ENCODE measurements at places on chromosomes 11 and 22.

GRCh38 chr11:33195462-33196173 is 34.3 kb upstream of the CSTF3 start:
- no peak for DNase-seq

GRCh38 chr11:104106136-104106754 is 57.7 kb downstream of the PDGFD start:
- DNase-seq = peak; percentile 21

- DNase-seq = peak; percentile 81
Measured at GRCh38 chr22:38700270-38700788, 414 bp downstream of the JOSD1 start.

GRCh38 chr11:2689651-2690575 is 9.9 kb downstream of the KCNQ1OT1 start:
- DNase-seq = no peak

DNA sequence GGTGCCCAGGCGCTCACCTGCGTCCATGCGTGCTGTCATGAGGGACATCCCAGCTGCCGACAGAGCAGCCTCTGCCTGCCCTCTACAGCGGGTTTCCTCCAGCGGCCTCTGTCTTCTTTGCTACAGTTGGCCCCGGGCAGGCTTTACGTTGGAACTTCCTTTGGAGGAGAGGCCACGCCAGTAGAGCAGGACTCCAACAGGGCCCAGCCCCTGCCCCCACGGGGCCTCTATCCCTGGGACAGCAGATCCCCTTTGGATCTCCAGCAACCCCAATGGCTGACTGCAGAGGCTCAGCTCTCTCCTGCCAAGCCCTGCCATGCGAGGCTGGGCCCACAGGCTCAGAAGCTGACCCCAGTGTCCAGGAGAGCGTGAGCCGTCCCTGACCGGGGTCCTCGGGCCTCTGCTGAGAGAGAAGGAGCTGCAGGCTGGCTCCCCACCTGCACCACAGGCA is 12.1 kb downstream of the TRPM5 start:
- no peak for DNase-seq

- no peak for DNase-seq
Measured at GRCh38 chr11:1198561-1199240, 24.2 kb upstream of the MUC5B start.

GRCh38 chr22:46708766-46709330 is 29.2 kb downstream of the CERK start:
- DNase-seq = no peak

- DNase-seq = peak; percentile 23
Measured at GRCh38 chr11:12245549-12246016, 131.8 kb upstream of the PARVA start.

DNA sequence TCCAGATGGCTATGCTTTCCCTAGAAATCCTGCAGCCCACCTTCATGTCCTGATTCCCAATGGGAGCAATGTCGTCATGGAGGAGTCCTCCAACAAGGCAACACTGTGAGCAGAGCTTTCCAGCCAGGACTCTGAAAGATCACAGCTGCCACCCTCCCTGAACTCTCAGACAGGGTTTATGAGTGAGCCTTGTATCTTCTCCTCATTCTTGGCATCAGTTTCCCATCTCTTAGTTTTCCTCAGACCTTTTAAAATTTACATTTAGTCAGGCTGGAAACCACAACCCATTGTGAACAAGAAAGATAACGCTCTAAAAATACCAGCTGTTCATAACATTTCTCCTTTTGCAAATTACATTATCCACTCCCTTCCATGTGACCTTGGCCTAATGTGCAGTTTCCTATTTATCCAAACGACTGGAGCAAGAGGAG is 15.6 kb upstream of the LYVE1 start:
- no peak for DNase-seq

- peak; percentile 5 for DNase-seq
Measured at GRCh38 chr11:43316451-43316850, 4.7 kb downstream of the API5 start.

GRCh38 chr11:117424781-117425180 is 97.1 kb downstream of the CEP164 start:
- peak; percentile 50 for DNase-seq

GRCh38 chr22:39439170-39439569 is 17.6 kb upstream of the MGAT3 start:
- no peak for DNase-seq

DNA sequence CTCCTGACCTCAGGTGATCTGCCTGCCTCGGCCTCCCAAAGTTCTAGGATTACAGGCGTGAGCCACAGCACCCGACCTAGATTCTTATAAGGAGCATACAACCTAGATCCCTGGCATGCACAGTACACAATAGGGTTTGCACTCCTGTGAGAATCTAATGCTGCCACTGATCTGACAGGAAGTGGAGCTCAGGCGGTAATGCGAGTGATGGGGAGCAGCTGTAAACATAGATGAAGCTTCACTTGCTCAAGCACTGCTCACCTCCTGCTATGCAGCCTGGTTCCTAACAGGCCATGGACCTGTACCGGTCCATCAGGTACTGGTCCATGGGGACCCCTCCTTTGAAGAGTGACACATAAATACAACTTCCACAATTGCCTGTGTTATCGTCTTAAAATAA is 44.8 kb upstream of the EIF3M start:
- DNase-seq = no peak

DNA sequence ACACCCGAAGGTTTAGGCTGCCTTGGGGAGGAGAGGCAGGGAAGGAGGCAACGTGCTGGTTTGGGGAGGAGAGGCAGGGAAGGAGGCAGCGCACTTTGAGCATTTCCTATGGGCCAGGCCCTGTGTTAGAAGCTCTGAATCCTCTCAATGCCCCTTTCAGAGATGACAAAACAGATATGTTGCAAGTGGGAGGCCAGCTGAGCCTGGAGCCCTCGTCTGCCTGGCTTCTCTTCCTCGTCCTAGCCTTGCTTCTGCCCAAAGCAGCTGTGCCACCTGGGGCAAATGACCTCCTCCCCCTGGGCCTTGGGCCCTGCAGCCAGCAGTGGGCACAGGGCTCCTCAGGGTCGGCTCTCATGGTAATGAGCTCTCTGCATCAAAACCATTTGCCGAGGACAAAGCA is 15.3 kb upstream of the LRRC32 start:
- no peak for DNase-seq

DNA sequence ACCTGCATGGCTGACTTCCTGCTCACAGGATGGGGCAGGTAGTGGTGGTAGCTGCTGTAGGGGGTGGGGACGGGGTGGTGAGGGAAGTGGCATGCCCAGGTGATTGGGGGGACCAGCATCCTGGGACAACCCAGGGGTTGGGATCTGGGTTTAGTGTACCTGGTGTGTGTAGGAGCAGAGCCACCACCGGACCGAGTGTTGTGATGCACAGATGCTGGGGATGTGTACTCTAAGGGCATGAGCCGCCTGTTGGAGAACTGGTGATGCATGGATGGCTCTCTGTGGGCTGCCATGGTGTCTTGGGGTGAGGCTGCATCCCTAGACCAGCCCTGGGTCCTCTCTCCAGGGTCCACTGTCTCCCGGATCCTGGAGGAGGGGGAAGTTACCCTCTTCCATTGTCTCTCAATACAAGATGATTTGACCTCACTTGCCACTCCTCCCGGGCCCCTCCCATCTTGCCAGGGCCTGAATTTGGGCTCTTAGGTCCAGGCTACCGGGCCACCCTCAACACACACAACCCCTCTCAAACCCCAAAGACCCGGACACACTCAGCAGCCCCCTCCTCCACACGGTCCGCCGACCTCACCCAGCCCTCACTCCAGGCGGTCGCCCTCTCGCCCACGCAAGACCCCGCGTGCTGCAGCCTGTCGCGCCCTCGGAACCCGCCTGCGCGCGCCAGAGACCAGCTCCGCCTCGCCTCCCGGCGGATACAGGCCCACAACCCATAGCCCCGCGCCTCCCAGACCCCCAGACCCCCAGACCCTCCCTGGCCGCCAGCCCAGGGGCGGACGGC is 619 bp downstream of the LRRC75B start:
- DNase-seq = peak; percentile 44

GRCh38 chr11:31806186-31806927 is 4.8 kb downstream of the PAX6 start:
- no peak for DNase-seq

DNA sequence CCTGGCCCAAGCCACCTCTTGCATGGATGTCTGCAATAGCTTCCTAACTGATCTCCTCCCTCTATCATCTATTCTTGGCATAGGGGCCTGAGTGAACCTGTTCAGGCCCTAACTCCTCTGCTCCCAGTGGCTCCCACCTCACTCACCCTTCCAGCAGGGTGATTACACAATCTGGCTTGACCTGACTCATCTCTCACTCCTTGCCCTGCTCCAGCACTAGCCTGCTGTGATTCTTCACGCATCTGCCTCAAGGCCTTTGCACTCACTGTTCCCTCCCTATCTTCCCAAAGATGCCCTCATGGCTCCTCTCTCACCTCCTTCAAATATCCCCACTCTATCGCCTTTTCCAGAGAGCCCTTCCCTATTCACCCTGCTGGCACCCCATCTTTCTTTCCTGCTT is 10.5 kb downstream of the SCN4B start:
- DNase-seq = no peak

GRCh38 chr22:21970800-21971617 is 11.6 kb downstream of the TOP3B start:
- DNase-seq = no peak

GRCh38 chr11:93020248-93021046 is 51.0 kb downstream of the MTNR1B start:
- DNase-seq = peak; percentile 46

DNA sequence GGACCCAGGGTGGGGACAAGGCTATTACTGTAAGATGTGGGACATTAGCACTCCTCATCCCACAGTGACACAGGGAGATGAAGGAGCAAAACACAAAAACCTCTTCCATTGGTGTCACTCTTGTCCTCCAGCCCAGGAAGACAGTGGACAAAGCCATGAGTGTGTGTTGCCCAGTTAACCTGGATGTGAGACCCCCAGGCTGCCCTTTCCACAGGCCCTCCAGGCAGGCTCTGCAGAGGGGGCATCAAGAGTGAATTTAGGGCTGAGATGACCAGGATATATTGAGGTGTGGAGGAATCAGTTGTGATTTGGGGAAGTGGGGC is 111.3 kb downstream of the GGTLC2 start:
- no peak for DNase-seq

GRCh38 chr11:133996671-133997070 is 39.9 kb upstream of the IGSF9B start:
- DNase-seq = no peak

DNA sequence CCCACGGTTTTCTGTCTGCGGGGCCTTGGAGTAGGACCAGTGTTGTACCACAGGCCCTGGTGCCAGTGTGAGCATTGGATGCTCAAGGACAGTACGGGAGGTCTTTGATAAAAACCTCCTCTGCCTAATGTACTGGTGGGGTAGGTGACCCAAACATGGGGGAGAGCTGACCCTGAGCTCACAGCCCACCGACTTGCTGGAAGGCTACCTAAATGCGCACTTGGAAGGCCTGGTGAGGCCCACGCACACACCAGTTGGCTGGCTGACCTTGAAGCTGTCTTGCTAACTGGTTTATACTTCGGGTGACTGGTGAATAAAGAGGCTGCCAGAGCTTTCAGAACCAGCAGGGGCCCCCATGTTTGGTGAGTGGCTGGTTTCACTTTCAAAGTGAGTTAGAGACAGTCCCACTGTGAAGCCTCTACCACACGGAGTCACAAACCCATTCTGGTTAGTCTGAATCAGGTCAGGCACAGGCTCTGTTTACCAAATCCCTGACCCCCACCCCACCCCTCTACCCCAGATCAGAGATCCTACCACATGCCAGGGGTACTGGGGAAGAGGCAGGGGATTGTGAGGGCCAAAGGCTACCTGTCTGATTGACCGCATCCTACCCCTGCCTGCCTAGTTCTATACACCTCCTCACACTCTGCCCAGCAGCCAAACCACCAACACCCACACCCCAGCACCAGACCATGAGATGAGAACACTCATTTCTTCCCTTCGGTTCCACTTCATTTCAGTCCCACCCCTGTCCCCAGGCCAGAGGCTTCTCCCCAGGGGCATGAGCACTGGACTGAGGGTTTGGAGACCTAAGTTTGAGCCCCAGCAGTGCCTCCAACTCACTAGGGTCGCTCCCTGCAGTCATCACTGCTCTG is 12.7 kb upstream of the IL2RB start:
- DNase-seq = no peak

GRCh38 chr11:111823131-111823530 is 48.2 kb downstream of the ALG9 start:
- no peak for DNase-seq

- DNase-seq = no peak
Measured at GRCh38 chr11:121889186-121889585, 226.8 kb downstream of the BLID start.

DNA sequence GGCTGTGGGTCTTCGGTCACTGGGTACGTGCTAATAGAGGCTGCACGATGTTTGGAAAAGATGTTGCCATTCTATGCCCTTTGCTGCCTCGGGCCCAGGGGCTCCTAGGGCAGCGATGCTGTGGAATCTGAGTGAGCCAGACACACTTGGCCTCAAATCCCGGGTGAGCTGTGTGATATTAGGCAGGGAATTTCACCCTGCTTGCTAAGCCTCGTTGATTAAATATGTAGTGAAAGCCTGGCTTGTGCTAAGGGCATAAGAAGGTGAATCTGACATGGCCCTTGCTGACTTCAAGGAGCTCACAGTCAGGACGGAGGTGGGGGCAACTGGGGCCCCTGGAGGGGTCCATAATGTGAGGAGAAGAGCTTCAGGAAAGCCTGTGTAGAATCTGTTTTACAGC is 5.4 kb upstream of the HMOX1 start:
- DNase-seq = no peak

DNA sequence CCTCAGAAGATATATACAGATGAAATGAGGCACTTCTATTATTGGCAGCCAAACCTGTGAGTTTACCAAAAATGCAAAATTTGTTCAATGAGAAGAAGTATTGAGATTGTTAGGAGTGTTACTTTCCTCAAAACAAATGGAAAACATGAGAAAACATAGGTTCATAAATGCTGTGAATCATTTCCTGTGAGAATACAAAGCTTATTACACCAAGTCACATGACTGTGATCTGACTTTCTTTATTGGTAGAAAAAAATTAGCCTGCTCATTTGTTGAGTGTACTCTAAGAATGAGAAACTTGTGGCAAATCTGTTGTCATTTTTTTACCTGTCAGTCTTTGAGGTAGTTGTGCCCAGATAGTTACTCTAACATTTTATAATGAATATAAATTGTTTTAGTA is 215.1 kb downstream of the TMEM135 start:
- DNase-seq = no peak

GRCh38 chr11:44928144-44928543 is 22.5 kb downstream of the TP53I11 start:
- DNase-seq = no peak

DNA sequence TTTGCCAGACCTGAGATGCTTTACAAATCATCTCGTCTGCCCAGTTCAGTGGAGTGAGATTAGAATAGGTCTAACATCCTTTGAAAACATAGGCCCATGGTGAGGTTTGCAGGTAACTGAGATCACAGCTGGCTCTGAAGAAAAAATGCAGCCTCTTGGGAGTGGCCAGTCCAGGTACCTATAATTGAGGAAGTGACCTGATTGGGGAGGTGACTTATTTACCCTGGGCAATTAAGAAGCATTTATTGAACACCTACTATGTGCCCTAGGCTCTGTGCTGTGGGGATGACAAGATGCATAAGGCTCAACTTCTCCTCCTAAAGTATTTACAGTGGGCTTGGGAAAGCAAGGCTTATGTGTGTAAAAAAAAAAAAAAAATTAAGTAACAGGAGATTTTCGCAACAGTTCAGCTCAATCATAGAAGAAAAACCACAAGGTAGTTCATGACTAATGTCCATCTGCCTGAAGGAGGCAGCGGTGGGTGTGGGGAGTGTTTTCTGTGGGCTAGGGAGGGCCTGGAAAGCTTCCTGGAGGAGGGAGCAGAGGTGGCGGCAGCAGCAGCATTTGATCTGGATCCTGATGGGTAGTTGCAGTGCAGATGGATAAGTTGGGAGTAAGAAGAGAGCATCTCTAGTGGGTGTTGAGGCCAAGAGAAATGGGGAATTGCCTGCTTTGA is 16.1 kb downstream of the MICAL2 start:
- peak; percentile 84 for DNase-seq

GRCh38 chr11:61975638-61976419 is 8.4 kb upstream of the FTH1 start:
- no peak for DNase-seq

Data from GM03348 (cell line).